Sciatic nerve (tissue), 2 donors: ENCODE measurements at places on chromosomes 6 and 20. TPM values are rescaled to one million over a fixed set of nuclear protein-coding genes. Genes with fewer than 3 reads are reported as not detected.
A peak's percentile ranks its signal among the peaks of the same experiment; 100 is the strongest.

DNA sequence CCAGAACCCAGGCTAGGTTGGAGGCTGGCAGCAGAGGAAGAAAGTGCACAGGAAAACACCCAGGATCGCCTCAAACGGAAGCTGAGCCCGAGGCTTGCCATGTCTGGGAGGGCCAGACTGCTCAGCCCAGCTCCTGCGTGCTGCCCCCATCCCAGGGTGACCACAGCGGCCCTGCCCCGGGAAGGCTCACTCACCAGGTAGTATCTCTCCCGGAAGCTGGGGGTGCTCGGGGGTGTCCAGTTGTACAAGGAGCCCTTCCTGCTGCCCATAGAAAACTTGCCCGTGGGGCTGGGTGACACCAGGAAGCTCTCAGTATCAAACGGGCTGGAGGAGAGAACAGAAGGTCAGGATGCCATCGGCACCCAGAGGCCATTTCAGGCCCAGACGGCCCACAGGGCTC is 86.9 kb downstream of the RIPOR3 start:
- no peak for DNase-seq

GRCh38 chr20:31821427-31821826 is 2.3 kb downstream of the MYLK2 start:
- DNase-seq: peak; percentile 51

GRCh38 chr6:36492621-36493020 is 49.8 kb downstream of the KCTD20 start:
- no peak for DNase-seq

- no peak for DNase-seq
Observed at GRCh38 chr20:25194333-25194972, 1.1 kb upstream of the ENTPD6 start.

GRCh38 chr6:130019326-130020072 is 1.1 kb downstream of the L3MBTL3 start:
- DNase-seq: peak; percentile 63

Gene TRIM40
- not detected for total RNA-seq

DNA sequence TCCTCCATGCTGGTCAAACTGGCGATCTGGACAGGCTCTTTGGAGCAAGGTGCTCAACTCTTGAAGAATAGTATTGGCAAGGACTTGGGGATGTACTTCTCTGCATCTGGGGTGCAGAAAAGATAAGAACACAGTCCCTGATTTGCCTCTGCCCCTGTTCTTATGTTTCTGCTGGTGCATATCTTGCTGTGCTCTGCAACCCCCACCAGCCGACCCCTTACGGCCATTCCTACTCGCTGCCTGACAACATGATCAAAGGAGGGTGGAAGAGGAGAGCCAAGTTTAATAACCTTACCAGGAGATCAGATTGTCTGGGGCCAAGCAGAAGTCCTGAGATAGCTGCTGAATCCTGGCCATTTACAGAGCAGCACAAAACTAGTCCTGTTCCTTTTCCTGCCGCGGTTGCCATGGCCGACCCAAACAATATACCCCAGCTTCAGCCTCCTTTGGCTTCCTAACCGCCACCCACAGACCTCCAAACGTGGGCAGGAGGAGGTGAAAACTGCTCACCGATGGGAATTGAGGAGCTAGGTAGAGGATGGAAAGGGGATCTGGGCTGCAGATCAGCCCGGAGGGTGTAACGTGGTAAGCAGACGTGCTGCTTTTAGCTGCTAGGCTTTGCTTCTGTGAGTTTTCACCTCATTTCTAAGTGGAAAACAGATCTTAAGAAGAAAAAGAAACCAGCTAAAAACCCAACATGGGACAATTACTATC is 60.9 kb downstream of the ATXN1 start:
- DNase-seq: no peak

- no peak for DNase-seq
Observed at GRCh38 chr6:29236060-29236459, 65.4 kb downstream of the OR2J2 start.

Gene SPATA25
- 2.8 TPM for total RNA-seq

- DNase-seq: no peak
Observed at GRCh38 chr6:90066697-90067096, 172.4 kb downstream of the GJA10 start.
